ENCODE measurements at places on chromosomes 6 and 20. TPM values are rescaled to one million over a fixed set of nuclear protein-coding genes. Genes with fewer than 3 reads are reported as not detected.

KCNG1 gene
- not detected for total RNA-seq

PI16 gene
- 3.4 TPM for total RNA-seq

MTFR2 gene
- total RNA-seq: 0.20 TPM

NKX2-2 gene
- total RNA-seq: not detected

B3GAT2 gene
- total RNA-seq: not detected

DNA sequence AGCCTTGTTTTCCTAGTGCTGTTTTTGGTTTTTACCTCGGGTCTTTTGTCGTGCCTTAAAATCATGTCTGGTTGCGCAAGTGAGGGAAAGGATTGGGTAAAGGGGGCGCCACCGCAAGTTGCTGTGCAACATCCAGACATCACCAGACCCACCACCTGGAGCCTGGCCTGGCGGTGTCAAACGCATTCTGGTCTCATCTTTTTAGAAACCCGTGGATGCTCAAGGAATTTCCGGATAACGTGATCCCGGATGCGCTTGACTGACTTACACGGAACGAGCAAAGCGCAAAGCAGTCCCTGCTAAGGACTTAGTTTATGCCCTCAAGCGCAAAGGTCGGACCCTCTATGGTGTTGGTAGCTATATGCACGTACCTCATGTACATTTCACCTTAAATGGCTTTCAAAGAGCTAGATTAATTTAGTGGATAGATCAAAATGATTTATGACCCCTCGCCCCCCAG lies 105.2 kb downstream of the OR2B2 start:
- DNase-seq: no peak

GRCh38 chr6:111938710-111939109 lies 65.5 kb upstream of the FYN start:
- no peak for DNase-seq

- peak; percentile 47 for DNase-seq
Measured at GRCh38 chr20:38143646-38144554, 21.2 kb downstream of the TGM2 start.

GRCh38 chr6:25007269-25007699 lies 71.5 kb upstream of the RIPOR2 start:
- no peak for DNase-seq

- no peak for DNase-seq
Measured at GRCh38 chr6:56767892-56768531, 125.3 kb upstream of the DST start.

GRCh38 chr20:9348747-9349146 lies 165.6 kb upstream of the LAMP5 start:
- DNase-seq: no peak

DNA sequence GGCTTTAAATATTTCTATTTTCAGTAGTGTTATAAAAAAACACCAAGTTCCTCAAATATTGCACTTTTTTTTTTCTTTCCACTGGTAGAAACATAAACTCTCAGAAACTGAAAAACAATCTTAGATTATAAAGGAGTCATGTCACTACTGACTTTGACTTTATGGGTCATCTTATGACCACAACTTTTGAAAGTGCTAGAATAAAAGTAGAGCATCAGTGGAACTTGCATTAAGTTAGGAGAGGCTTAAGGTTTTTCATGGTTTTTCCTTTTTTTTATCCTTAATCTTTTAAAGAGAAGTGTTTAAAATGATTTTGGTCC lies 56.6 kb upstream of the SUPT3H start:
- DNase-seq: no peak

All from psoas muscle (tissue), 8 donors.